Bronchial smooth muscle cell (primary cell): ENCODE measurements at places on chromosomes 16 and 17. TPM values are rescaled to one million over a fixed set of nuclear protein-coding genes. Genes with fewer than 3 reads are reported as not detected.

The E4F1 gene
- 23.5 and 31.9 TPM in 2 replicates for total RNA-seq

The GABARAP gene
- 192 and 205 TPM in 2 replicates for total RNA-seq

The SKAP1 gene
- total RNA-seq: not detected in 2 replicates

The RCVRN gene
- not detected in 2 replicates for total RNA-seq

The C16orf92 gene
- not detected in 2 replicates for total RNA-seq

The RILP gene
- total RNA-seq: 11.3 and 16.9 TPM in 2 replicates

The SLC5A11 gene
- total RNA-seq: not detected in 2 replicates

The CRAMP1 gene
- 4.3 and 6.4 TPM in 2 replicates for total RNA-seq

The IRF8 gene
- not detected in 2 replicates for total RNA-seq

The ZG16 gene
- total RNA-seq: not detected in 2 replicates

The MGRN1 gene
- total RNA-seq: 20.3 and 21.6 TPM in 2 replicates

The CHST6 gene
- total RNA-seq: 0.09 and 0.16 TPM in 2 replicates

The GPS2 gene
- 22.5 and 47.1 TPM in 2 replicates for total RNA-seq

The CDC6 gene
- total RNA-seq: 0.94 and 1.7 TPM in 2 replicates

The SULT1A3 gene
- total RNA-seq: 1.3 and 1.7 TPM in 2 replicates

The ABI3 gene
- total RNA-seq: not detected in 2 replicates

The SERPINF2 gene
- total RNA-seq: 0.17 TPM in 1 of 2 replicates, not detected in the other

The MYO15A gene
- 1.7 and 2.7 TPM in 2 replicates for total RNA-seq

The NPB gene
- total RNA-seq: 0.26 and 0.63 TPM in 2 replicates

The KRTAP4-4 gene
- not detected in 2 replicates for total RNA-seq

The TPPP3 gene
- 2.0 and 8.4 TPM in 2 replicates for total RNA-seq

The MMD gene
- 35.0 and 52.4 TPM in 2 replicates for total RNA-seq

The CHAD gene
- total RNA-seq: not detected in 2 replicates

The FAM20A gene
- total RNA-seq: 10.9 and 11.2 TPM in 2 replicates

The PLCG2 gene
- 0.16 and 0.26 TPM in 2 replicates for total RNA-seq

The UNC13D gene
- total RNA-seq: 1.6 and 2.5 TPM in 2 replicates

The SLC22A31 gene
- total RNA-seq: 0.16 TPM in 1 of 2 replicates, not detected in the other

The TMC7 gene
- total RNA-seq: 0.52 and 0.79 TPM in 2 replicates

The ADORA2B gene
- total RNA-seq: 12.9 and 22.0 TPM in 2 replicates

The MT4 gene
- not detected in 2 replicates for total RNA-seq

The HLF gene
- 0.09 and 0.32 TPM in 2 replicates for total RNA-seq

The PPL gene
- 33.4 and 46.3 TPM in 2 replicates for total RNA-seq

The TP53TG3F gene
- total RNA-seq: not detected in 2 replicates

The ABCC3 gene
- 1.8 and 2.5 TPM in 2 replicates for total RNA-seq

The VPS9D1 gene
- total RNA-seq: 8.0 and 9.0 TPM in 2 replicates

The AGRP gene
- not detected in 2 replicates for total RNA-seq

The ADCY7 gene
- total RNA-seq: 46.8 and 57.4 TPM in 2 replicates

The TSPOAP1 gene
- total RNA-seq: 0.26 and 1.1 TPM in 2 replicates

The SPNS2 gene
- total RNA-seq: 0.09 and 0.16 TPM in 2 replicates

The ANKS3 gene
- 19.4 and 29.6 TPM in 2 replicates for total RNA-seq

The EPX gene
- total RNA-seq: not detected in 2 replicates

The OR1G1 gene
- not detected in 2 replicates for total RNA-seq

The NPW gene
- total RNA-seq: 0.47 and 0.60 TPM in 2 replicates

The TBC1D3B gene
- total RNA-seq: 2.6 and 3.2 TPM in 2 replicates

The AKTIP gene
- 12.0 and 17.5 TPM in 2 replicates for total RNA-seq

The EVPLL gene
- total RNA-seq: not detected in 2 replicates

The MPV17L gene
- total RNA-seq: 0.09 and 0.47 TPM in 2 replicates

The TNFSF12 gene
- 7.3 and 9.1 TPM in 2 replicates for total RNA-seq

The PPM1E gene
- total RNA-seq: under 0.01 TPM in 1 of 2 replicates, not detected in the other

The NPIPA5 gene
- 0.79 and 2.3 TPM in 2 replicates for total RNA-seq

The BCO1 gene
- under 0.01 TPM in 1 of 2 replicates, not detected in the other for total RNA-seq

The YPEL2 gene
- total RNA-seq: 8.5 and 11.6 TPM in 2 replicates
